Stimulated activated CD4-positive, alpha-beta T cell treated with anti-CD3 and anti-CD28 coated beads, Interleukin-1b, Interleukin-23, amount 100 ng/mL, for 1 hour (primary cell): ENCODE measurements at places on chromosomes 16 and 17.

DNA sequence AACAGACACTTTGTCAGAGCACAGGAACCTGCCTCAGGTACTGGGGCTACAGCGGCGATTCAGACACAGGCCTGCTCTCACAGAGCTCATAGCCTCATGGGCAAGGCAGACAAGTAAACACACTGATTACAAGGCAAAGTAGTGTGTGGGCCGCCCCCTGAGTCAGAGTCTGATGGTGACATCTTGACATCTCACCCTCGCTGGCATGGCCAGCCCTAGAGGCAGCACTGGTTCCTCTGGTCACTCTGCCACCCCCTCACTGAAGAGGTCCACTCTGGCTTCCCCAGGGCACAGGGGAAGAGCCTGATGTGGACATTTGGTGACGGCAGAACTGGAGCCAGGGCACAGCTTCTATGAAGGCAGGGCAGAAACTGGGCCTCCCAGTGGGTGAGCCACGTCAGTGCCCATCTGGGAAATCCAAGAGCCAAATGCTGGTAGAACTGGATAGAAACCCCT, 32.9 kb upstream of the TOB1 start:
- no peak for DNase-seq

GRCh38 chr16:86555704-86556075, 655 bp upstream of the MTHFSD start:
- DNase-seq, result no peak

- no peak for DNase-seq
Observed at GRCh38 chr16:53511403-53512280, 8.6 kb upstream of the AKTIP start.

GRCh38 chr16:11310634-11310977, 29.5 kb upstream of the PRM1 start:
- DNase-seq, result no peak

GRCh38 chr16:52069866-52070265, 477.1 kb downstream of the TOX3 start:
- DNase-seq, result no peak

DNA sequence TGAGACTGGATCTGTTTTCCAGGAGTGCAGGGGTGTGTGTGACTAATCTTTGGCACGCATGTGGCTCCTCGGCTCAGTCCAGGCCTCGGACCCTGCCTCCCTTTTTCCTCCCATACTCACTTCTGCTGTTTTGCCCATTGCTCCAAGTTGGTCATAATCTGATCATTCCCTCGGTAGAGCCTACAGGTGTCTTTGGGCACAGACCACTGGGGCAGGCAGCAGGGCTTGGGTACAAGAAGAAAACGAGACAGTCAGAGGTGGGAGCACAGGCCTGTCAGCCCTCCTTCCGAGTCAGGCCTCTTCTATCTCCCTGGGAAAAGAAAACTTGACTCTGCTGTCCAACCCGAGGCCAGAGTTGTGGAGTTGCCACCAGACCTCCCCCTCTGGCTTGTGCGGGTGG, 29.8 kb downstream of the DHX38 start:
- DNase-seq, result no peak

DNA sequence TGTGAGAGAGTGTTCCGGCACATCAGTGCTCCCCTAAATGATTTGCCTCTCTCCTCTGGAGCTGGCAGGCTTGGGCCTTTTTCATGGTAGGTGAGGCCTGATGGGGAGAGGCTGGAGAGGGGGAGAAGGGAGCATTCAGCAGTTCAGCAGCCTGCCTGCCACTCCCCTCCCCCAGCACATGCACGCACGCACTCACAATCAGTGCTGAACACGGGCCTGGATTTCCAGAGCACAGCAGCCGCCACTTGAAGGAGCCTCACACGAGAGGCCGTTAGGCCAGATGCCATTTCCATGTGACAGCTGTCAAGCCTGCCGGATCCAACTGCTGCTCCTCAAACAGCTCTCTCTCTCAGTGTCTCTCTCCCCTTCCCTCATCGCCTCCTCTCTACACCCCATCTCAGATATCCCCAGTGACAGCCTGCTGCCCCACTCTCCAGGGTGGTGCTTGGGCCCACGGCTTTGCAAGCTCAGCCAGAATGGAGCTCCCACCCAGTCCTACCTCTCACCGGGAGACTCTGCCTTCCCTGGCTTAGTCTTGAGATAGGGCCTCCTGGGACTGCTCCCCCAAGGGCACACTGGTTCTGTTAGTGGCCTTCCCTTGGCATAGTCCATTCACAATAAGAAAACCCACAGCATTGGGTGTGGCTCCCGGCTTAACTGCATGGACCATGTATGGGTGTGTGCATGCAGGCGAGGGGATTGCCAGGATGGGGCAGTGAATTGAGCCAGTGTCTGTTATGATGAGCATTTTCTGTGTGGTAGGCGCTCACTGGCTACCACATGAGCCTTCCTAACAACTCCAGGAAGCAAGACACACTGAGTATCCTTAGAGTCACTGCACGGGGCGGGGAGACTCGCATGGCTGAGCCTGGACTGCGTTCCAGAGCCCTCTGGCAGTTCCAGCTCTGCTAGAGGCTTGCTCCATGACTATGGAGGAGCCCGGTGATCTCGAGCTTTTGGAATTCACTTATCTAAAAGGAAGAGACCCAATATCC, 226.2 kb downstream of the CCDC182 start:
- no peak for DNase-seq

DNA sequence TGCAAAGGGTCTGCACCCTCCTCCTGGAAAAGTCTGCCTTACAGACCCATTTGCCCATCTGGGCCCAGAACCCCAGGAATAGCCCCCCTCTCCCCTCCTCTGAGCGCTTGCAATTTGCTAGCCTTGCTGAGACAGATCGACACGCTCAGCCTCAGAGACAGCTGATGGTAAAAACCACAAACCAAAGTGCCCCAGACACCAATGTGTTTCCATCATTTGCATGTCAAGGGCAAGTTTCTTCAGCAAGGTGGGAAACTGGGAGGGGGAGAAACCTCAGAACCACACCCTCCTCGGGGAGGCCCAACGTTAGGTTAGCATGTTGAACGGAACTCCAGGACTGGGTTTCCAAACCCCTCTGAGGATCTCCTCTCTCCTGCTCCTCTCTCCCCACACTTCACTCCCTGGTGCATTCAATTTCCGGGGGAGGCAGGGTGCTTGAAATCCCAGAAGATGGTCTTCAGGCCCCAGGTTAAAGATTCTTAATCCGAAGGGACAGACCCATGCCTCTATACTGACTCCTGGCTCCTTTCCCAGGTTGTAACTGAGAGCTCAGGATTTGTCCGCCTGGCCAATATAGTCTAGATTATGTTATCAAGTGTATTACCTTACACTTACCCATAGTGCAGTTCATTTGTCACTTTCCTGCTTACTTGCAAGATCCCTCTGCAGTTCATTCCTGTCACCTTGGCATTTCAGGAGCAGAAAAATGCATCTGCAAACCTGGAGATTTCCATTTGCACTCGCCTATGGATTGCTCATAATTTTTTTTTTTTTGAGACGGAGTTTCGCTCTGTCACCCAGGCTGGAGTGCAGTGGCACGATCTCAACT, 1.3 kb upstream of the CUEDC1 start:
- no peak for DNase-seq

DNA sequence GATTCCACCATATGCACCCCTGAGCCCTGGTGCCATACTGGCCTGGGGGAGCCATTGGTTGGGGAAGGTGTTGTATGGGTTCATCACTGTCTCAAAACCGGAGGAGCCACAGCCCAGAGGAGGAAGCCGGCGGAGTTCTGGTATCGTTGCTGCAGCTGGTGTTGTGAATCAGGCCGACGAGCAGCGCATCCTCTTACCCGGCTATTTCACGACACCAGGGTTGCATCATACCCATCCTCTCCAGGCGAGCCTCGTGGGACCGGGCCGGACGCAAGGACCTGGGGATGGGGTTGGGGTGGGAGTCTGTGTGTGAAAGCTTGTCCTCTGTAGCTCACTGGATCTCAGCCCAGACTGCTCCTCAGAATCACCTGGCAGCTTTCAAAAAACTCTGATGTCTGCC, 6.6 kb upstream of the SLC12A3 start:
- no peak for DNase-seq

DNA sequence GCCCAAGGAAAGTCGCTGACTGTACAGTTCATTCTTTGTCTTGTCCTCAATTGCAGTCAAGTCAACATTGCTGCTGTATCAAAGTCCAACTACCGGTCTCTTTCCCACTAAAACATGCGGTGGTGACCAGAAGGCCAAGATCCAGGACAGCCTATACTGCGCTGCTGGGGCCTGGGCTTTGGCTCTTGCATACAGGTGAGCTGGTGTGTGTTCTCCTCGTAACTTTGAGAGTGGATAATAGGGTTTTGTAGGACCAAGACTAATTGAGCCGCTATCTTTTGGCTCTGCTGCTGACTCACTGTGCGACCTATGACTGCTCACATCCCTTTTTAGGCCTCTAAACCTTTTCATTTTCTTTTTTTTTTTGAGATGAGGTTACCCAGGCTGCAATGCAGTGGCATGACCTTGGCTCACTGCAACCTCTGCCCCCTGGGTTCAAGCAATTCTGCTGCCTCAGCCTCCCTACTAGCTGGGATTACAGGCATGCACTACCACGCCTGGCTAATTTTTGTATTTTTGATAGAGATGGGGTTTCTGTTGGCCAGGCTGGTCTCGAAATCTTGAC, 38.7 kb downstream of the PHKB start:
- DNase-seq, result no peak
